ENCODE measurements at places on chromosomes 6 and 20.

DNA sequence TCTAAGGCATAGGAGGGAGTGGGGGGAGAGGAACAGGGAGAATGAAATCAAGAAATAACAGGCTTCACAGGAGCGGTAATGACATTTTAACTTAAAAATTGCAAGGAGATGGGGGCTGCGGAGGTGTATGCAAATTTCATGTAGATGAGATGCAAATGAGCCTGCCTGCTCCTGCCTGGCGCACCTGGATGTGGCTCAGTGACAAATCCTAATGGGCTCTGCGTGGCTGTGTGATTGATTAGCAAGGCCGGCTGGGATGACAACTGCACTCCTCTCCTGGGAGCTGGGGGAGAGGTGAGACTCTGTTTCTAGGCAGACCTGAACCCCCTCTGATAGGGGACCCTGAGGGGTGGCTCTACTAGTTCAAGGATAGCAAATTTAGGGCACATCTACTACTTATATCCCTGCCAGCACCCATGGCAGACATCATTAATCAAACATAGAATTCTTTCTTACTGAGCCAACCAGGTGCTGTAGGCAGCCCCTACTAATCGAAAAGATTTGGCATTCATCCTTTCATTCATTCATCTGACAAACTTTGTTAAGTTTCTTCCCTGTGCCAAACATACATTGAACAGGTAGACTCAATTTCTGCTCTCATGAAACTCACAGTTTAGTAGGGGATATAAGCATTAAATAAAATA lies 38.4 kb upstream of the TGM2 start:
- no peak for DNase-seq

- no peak for DNase-seq
These were observed 75.7 kb upstream of the BHLHE23 start for GRCh38 chr20:63082308-63082938.

DNA sequence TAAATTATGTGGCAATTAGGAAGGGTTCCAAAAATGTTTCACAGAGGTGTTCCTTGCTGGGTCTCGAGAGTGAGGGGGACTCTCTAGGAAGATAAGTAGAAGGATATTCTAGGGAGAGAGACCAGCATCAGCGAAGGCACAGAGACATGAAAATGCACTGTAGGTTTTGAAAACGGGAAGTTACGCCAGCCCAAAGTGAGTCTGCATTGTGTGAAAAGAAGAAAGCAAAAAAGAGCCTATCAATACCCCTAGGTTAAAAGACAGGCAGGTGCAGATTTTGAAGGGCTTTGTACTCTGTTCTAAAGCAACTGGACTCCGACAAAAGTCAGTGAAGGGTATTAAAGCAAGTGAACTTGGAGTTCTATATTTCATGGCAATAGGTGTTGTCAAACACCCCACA lies 25.7 kb upstream of the MRAP2 start:
- no peak for DNase-seq

DNA sequence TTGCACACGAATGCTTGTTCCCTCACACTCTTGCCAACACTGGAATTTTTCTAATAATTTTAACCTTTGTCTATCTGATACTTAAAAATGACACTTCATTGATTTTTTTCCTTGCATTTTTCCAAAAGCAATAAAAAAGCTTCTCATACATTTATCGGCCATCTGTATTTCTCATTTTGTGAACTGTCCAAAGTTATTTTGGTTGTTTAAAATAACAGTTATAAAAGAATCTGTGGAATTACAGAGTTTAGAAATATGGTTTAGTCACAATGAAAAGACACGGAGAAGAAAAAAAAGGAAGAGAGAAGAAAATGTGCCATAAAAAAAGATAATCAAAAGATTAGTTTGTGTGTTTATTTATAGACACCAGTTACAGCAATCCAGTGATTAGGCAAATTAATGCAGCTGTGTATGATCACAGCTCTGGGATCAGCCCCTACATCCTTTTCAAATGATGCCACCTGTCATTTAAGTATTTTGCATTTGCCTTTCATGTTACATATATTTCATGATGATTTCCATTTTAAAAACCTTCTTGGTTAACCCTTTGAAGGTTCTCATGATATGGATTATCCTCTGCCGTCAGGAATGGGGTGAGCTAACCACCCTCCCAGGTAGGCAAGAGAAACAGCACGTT lies 171.7 kb downstream of the BACH2 start:
- DNase-seq = no peak

DNA sequence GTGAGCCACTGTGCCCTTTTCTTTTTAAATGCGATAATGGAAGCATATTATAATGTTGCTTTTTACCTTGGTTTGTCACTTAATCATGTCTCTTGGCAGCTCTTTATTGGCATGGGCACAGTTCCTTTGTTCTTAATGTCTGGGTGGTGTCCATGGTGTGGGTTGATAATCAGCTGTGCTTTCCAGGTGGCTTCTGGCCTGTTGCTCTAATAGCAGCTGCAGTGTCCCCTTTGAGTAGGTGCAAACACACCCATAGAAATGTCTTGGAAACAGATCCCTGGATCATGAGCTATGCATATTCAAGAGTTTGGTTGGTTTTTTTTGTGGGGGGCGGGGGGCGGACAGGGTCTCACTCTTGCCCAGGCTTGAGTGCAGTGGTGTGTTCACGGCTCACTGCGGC lies 29.9 kb downstream of the EFCAB8 start:
- DNase-seq = no peak

DNA sequence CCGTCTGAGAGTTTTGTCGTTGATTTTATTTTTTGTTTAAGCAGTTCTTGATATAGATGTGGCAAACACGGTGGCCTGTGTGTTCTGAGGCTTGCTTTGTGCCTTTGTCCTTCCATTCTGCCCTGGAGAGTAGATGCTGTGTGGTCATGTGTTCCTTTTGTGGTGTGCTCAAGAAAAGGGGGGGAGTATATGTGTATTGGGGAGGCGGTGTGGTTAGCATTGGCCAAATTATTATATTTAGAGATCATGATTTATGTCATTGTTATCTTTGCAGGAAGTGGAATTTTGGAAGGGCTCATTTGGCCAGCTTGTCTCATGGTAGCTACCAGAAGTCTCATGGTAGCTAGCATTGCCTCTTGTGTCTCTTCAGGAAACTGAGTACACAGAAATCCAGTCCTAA lies 16.4 kb downstream of the RREB1 start:
- no peak for DNase-seq
